ENCODE measurements at places on chromosomes 4 and X. TPM values are rescaled to one million over a fixed set of nuclear protein-coding genes. Genes with fewer than 3 reads are reported as not detected.

DNA sequence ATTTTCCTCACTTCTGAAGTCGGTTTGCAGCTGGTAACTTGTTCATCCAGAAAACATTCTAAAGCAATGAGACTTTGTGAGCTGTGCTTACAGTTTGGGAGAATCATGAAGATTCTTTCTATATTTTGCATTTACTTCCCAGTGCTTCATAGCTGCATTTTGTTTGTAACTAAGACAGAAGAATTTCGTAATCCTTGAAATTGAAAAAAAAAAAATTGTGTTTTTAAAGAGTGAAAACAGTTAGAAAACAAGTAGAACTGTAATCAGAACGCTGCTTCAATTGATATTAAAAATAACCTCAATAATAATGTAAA lies 392.4 kb downstream of the UNC5C start:
- no peak for DNase-seq

AMER1 gene
- polyA plus RNA-seq: 6.6 TPM

- no peak for DNase-seq
These were observed 92.8 kb downstream of the EVC2 start for GRCh38 chr4:5615496-5616075.

GRCh38 chr4:128810331-128810870 lies 901 bp downstream of the JADE1 start:
- no peak for DNase-seq

DNA sequence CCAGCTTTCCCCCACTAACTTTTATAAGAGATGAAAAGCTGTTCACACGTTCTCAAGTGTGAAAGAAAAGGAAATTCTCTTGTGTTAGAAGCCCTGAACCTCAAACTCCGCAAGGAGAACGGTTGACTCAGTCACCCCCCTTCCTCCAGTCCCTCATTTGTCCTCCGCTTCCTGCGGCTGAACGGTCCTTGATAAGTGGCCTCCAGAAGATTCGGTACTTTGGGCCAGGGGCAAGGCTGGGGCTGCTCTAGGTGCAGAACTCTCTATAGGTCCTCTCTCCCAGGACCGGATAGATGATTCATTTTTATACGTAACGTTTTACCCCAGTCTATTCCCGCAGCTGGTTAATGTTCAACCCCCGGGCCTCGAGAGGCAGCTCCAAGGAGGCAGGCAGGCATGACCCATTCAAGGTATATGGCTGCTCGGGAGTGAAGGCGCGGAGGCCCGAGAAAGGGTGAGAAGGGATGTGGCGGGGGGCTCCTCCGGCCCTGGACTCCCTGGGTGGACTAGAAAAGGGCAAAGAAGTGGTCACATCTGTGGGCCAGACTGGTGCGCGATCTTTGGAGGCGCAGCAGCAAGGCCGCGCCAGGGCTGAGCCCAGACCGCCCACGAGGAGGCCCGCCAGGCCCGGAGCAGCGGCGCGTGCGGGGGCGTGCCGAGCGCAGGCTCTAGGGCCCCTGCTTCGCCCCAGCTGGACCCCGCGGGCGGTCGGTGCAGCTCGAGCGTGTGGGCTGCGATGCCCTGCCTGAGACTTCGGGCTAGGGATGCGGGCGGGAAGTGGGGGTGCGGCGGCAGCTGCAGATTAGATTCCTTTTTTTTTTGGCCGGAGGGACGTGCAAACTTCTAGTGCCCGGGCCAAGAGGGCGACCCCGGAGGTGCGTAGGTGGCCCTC lies 11.7 kb downstream of the PITX2 start:
- no peak for DNase-seq
